Myocyte (in vitro differentiated cells): ENCODE measurements at places on chromosomes 2 and 18. TPM values are rescaled to one million over a fixed set of nuclear protein-coding genes. Genes with fewer than 3 reads are reported as not detected.

Gene LAMA1
- 0.56 and 0.62 TPM in 2 replicates for total RNA-seq

Gene PTH2R
- not detected in 2 replicates for total RNA-seq

Gene CCT7
- total RNA-seq, result 425 and 436 TPM in 2 replicates

Gene ZNF532
- 40.1 and 49.4 TPM in 2 replicates for total RNA-seq

Gene SERPINB13
- not detected in 2 replicates for total RNA-seq

Gene RAX
- not detected in 2 replicates for total RNA-seq

Gene KIF3C
- 5.4 and 8.6 TPM in 2 replicates for total RNA-seq

Gene SOWAHC
- 3.2 and 3.9 TPM in 2 replicates for total RNA-seq

Gene SMPD4
- total RNA-seq, result 17.1 and 19.0 TPM in 2 replicates

Gene VWC2L
- not detected in 2 replicates for total RNA-seq

Gene ZNF804A
- 0.05 TPM in 1 of 2 replicates, not detected in the other for total RNA-seq

Gene PCBP1
- 58.6 and 60.0 TPM in 2 replicates for total RNA-seq

Gene ZC3H6
- 8.8 and 11.7 TPM in 2 replicates for total RNA-seq

Gene ELOA2
- total RNA-seq, result not detected in 2 replicates

DNA sequence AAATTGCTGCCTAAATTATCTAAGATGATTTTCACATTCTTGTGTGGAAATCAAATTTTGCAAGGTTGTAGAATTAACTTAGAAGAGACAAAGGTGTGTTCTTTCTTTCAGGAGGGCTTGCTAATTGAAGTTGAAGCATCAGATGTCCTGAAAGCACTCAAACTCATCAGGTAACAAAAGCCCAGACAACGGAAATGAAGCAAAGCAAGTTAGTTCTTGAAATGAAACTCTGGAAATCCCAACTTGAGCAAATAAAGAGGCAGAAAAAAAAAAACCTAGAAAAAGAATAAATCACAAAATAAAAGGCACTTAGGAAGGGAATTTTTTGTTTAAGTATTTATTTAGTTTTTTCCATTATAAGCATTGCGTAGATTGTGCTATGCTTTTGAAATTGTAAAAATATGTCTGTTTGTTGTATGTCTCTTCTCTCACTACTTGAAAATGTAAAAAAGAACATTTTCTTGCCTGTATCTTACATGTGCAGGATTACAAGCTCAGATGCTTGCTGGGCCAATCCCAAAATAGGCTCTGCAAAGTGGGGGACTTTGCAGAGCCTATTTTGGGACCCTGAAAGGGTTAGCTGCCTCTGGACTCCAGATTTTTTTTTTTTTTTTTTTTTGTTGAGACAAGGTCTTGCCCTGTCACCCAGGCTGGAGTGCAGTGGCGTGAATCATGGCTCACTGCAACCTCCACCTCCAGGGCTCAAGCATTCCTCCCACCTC lies 46.7 kb downstream of the FAM161A start:
- DNase-seq, result no peak

DNA sequence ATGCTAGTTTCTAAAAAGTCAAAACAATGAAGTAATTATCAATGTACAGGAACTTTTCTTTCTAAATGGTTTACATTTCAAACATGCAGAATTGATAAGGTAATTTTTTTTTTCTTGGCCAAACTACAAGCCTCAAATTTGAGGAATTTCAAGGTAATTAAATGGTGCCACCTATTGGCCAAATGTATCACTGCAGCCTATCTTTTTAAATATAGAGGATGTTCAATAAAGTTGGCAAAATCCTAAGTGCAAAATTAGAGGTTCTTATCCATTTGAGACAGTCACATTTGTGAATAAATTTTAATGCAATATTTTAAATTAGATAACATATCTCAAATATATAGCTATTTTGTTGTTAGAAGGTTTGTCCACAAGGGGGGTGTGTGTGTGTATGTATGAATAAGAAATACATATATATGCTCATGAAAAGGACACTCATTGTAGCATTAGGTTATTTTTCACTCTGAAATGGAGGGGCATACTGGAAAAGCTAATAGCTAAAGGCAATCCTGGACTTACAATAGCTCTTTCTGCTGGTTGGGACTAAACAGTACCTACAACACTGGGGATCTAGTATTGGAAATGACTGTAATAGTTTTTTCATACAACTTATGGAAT lies 26.2 kb downstream of the MMADHC start:
- DNase-seq, result peak; percentile 54

GRCh38 chr2:235541838-235542549 lies 48.2 kb downstream of the AGAP1 start:
- DNase-seq, result no peak

GRCh38 chr2:236746833-236747232 lies 177.2 kb downstream of the ACKR3 start:
- DNase-seq, result no peak

DNA sequence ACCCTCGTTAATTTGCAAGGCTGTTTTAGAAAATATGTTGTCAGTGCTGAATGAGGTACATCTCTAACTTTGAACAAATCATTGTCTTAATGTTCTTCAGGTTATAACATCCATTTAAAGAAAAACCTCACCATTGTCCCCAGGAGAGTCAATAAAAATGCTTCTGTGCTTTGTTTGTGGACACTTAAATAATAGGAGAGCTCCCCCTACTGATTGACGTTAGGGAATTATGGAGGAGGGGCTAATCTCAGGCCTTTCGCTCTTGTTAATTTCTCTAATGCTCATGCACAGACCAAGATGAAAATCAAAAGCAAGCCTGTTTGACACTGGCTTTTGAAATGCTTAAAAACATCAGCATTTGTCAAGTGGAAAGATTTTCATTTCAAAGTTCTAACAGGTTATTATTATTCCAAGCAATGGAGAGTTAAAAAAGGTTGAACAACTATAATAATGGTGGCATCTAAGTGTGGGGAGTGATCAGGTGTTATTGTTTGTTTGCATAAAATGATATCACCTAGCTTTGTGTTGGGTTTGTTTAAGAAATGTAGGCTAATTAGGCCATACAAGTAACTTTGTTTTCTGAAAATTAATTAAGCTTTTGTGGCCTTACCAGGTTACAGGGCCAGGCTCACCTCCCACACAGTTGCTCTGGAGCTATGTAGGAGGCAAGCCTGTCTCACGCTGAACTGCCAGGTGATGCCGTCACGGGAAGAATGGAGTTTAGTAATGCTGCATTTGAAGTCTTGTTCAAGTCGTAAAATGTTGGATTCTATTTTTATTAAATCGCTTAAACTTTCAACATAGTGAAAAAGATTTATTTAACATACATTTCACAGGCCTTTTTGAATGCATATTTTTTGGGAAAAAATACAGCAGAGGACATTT lies 51.7 kb upstream of the SMIM21 start:
- DNase-seq, result peak; percentile 77

DNA sequence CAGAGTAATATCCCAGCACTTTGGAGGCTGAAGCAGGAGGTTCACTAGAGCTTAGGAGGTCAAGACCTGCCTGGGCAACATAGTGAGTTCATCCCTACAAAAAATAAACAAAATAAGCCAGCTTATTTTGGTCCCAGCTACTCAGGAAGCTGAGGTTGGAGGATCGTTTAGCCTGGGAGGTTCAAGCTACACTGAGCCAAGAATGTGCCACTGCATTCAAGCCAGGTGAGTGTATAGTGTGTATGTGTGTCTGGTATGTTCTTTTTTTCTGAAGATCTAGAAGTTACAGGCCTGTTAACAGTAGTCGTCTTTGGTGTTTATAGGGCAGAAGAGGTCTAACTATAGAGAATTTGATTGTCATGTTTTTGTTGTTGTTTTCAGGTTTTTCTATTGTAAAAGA lies 40.2 kb downstream of the ZC3H15 start:
- no peak for DNase-seq

DNA sequence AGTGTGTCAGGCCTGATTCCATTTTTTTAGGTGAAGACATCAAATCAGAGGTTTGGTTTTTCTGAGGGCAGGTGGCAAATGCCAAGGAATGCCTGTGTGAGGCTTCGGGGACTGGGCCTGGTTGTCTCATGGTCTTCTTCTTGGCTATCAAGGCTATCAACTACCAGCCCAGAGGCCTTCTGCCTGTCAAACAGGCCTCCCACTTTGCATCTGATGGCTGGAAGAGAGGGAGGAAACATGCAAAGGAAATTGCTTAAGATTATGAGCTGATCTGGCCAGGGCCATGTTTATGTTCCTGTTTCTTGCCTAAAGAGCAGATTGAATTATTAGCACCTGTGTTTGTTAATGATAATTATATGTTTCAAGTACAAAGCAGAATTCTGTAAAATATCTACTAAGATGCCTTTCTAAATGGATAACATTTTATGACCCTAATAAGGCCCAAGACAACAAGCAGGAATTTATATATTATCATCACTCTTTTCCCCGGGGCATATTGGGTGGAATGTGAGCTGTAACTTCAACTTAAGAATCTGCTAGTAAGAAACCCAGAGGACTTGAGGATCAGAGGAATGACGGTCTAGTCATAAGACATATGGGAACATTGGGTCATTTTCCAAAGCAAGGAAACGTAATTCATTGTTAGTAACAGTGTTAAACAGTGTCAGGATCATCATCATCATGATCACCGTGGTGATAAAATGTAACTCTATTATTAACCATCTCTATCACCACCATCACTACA lies 123.2 kb downstream of the LYPD6B start:
- no peak for DNase-seq

DNA sequence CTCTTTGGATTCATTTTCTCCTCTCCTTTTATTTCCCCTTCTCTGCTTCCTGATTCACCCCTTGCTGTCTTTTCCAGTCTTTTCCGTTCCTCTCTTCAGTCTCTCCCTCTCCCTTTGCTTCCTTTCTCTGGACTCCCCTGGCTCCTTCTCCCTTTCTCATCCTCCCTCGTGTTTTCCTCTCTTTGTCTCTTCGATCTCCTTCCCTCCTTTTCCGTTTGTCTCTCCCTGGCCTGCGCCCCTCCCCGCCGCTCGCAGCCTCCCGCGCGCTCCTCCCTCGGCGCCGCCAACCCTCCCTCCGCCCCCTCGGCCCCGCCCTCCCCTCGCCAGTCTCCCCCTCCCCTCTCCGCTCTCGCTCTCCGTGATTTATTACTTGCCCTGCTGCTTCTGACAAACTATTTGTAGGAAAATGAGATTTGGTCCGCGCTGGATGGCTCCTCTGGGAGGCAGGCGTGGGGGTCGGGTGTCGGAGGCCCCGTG lies 46.0 kb upstream of the PAX8 start:
- peak; percentile 82 for DNase-seq

- DNase-seq, result no peak
These were observed 5.2 kb downstream of the CTDP1 start for GRCh38 chr18:79684787-79685186.

GRCh38 chr18:31592506-31593157 lies 955 bp downstream of the TTR start:
- DNase-seq, result no peak

GRCh38 chr18:26723981-26724380 lies 141.5 kb downstream of the AQP4 start:
- no peak for DNase-seq

GRCh38 chr2:60837123-60837522 lies 44.3 kb upstream of the REL start:
- no peak for DNase-seq

DNA sequence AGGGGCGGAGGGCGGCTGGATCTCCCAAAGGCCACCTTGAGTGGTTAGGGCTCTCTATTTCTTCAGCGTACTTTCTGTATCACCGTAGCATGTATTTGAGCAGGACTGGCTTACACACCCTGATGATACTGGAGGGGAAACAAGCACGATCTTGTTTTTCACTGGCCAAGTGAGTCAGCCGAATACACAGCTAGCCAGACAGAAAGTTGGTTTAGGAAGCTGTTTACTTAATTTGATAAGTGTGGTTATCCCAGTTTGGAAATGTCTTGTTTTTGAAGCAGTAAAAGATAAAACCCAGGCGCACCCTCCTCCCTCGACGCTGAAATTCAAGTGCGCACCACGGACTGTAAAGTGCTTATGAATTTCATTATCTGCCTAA lies 582 bp downstream of the RIOK3 start:
- peak; percentile 39 for DNase-seq

DNA sequence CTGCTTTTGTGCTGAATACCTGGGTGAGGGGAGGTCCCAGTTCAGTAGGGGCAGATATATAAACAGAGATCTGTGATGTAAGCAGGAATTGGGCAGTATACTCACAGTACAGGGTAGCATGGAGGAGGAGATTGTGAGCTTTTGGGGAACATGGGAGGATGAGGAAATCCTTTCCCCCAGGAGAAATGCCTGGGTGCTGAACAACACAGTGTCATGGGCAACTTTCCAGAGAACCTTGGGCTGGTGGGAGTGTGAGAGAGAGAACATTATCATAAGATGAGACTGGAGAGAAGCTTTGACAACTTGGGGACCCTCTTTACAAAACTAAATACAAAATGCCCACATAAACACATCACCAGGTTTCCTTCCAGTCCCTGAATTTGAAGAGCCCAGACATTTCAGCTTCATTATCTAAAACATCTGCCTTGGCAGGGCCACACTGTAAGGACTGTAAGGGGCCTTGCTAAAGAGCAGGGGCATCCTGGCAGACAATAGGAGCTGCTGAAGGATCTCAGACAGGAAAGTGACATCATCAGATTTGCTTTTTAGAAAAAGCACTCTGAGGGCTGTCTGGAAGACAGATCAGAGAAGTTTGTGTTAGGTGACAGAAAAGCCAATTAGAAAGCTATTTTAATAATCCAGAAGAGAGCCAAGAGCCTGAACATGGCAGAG lies 303.1 kb upstream of the FBXO11 start:
- DNase-seq, result no peak

DNA sequence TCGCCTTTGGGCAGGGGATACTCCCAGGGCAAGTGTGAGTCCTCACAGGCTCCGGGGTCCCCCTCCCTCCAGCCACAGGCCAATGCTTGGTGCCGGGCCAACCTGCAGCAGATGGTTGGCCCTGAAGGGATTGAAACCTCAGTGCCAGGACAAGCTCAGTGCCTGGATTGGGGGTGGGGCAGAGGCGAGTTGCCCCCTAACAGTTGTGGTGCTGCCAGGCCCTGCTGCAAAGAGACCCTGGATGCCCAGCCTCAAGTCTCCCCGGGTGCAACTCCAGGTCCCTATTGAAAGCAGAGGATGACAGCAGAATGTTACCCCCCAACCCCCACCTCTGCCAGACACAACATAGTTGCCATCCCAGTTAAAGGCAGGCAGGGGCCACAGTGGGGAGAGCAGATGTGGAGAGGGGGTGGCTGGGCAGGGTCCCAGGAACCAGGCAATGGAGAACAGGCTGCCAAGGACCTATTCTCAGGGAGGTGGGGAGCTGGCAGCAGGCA lies 9.5 kb upstream of the RNF103 start:
- peak; percentile 67 for DNase-seq

DNA sequence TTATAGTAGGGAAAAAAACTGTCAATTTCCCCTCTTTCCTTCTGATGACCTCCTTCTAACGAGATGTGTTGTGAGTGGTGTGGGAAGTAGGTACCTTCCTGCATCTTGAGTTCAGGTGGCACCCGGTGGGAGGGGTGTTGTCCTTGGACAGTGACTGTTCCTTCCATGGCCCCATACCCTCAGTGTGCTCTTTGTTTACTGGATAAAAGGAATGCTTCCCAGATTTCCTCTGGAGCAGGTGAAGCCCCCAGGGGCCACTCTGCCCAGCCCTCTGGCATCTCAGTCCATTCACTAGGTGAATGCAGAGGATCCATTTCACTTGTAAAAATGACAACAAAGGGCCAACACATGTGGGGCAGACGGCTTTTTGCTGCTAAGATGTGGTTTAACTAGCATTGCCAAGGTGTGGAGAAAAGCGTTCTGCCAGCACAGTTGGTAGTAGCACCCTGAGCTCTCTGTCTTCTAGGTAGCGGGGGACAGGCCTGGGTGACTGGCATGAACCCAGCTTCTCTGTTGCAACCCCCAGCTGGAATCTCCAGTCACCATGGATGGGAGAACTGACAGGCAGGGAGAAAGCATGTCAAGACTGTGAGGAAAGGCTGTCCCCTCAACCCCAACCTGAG lies 6.9 kb downstream of the GDF7 start:
- DNase-seq, result no peak

- no peak for DNase-seq
These were observed 510.8 kb downstream of the TRIB2 start for GRCh38 chr2:13227578-13227977.
